ENCODE measurements at places on chromosomes 1 and 21.

GRCh38 chr1:14824314-14824915, 225.9 kb downstream of the KAZN start:
- DNase-seq: no peak

GRCh38 chr1:17212487-17213121, 7.7 kb downstream of the PADI1 start:
- no peak for DNase-seq

DNA sequence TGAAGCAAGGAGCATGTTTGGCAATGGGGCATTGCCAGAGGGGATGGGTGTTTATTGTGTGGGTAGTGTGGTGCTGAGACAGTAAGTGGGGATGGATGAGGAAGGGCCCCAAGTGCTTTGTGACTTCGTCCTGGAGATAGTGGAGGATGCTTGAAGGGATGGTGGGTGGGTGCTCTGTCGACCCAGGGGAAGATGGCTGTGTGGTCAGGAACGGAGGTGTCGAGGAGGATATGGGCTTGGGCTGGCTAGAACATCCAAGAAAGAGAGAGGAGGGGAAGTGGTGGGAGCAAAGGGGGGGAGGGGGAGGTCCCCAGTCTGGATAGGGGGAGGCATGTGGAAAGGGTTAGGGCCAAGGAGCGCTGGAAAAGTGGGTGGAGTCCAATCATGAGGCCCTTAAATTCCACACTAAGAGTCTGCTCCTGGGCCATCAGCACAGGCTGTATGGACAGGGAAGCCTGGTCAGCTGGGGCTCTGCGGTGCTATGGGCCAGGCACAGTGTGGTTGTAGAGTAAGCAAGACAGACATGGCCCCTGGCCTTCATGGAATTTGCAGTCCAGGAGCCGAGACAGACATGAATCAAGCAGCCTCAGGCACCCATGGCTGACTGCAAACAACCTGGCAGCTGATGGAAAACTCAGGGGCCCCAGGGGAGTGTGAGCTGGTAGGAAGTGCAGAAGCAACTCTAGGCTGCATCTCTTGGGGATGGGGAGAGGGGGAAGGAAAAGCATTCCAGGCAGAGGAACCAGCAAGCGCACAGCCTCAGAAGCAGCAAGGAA, 36.3 kb downstream of the EDN2 start:
- no peak for DNase-seq

GRCh38 chr1:15384301-15384901, 25.3 kb upstream of the EFHD2 start:
- no peak for DNase-seq

GRCh38 chr1:234934611-234935033, 194.0 kb downstream of the TOMM20 start:
- DNase-seq: no peak

GRCh38 chr1:219067350-219067712, 106.3 kb upstream of the LYPLAL1 start:
- no peak for DNase-seq

- DNase-seq: no peak
These were observed 4.2 kb downstream of the VWA1 start for GRCh38 chr1:1439546-1440261.

DNA sequence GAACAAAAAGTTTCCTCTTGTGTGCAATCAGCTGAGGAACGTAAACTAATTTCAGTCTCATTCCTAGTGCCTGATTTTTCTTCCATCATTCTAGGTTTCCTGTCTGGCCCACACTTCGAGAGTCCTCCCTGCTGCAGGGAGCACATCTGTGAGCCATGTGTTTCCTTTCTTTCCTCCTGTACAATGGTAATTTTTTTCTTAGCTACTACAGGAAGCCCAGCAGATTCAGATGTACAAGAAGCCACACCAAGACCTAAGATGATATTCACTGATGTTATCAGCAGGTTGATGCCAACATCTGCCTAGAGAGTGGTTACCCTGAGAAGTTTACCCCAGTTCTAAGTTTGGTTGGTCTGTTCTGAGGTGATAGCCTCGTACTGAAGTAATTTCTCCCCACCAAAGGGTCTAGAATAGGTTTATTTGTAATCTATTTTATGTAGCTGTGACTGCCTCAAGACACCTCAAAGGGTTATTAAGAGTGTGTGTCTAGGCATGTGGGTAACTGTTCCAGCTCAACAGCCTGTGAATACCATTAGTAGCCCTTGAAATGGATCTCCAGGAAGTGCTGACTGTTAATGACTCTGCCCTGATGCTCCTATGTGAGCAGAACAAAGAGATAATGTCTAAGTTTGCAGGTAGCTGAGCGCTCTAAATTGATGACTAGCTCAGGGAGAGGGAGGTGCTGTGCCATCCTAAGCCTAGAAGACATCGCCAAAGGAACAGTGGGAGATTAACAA, 31.7 kb upstream of the CLDN14 start:
- DNase-seq: no peak

DNA sequence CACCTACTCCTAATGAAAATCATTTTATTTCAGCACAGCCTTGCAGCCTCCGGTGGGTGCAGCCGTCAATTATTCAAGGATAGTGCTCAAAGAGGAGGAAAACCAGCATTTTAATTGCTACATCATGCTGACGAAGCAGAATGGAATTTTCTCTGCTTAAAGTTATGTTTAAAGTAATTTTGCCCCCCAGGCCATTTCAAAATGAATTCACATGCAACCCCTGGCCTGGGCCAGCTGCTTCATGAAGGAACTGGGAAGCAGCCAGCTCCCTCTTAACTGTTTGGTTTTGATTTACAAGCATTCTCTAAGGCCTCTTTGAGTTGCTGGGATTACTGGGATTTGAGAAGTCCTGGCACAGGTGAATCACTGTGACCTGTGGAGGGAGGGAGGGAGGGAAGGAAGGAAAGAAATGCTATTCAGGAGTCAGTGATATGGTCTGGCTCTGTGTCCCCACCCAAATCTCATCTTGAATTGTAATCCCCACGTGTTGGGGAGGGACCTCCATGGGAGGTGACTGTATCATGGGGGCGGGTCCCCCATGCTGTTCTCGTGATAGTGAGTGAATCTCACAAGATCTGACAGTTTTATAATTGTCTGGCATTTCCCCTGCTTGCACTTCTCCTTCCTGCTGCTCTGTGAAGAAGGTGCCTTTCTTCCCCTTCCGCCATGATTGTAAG, 66.0 kb downstream of the PGBD5 start:
- no peak for DNase-seq

DNA sequence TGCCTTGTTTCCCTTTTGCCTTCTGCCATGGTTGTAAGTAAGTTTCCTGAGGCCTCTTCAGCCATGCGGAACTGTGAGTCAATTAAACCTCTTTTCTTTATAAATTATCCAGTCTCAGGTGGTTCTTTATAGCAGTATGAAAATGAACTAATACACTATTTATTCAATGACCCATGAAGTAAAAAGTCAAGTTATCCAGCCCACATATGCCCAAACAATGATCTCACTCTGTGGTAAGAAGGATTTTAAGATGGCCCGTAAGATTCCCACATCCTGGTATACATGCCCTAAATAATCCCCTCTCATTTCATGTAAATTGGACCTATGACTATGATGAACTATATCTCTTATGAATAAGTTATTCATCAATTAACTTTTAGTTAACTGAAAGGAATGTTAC, 1008.3 kb upstream of the B3GALT2 start:
- DNase-seq: no peak

- no peak for DNase-seq
These were observed 9.5 kb upstream of the F13B start for GRCh38 chr1:197076585-197076984.

GRCh38 chr1:201990427-201990826, 8.0 kb downstream of the RNPEP start:
- DNase-seq: no peak

- DNase-seq: no peak
These were observed 4.2 kb downstream of the RD3 start for GRCh38 chr1:211487672-211488208.

GRCh38 chr1:2476061-2476999, at the start of gene PLCH2:
Gene PLCH2 (plus strand): TSS chr1:2476289. CDS start chr1:2476589, 300 bp downstream.
- DNase-seq: no peak
